ENCODE measurements at places on chromosomes 16 and 17. TPM values are rescaled to one million over a fixed set of nuclear protein-coding genes. Genes with fewer than 3 reads are reported as not detected.

GRCh38 chr16:50407351-50407750 is 38.6 kb upstream of the BRD7 start:
- no peaks in the 10 kb centered on the region for H3K4me1 ChIP-seq
- DNase-seq: peak; percentile 18
- H3K27me3 ChIP-seq: no peaks in the 10 kb centered on the region
- no peak overlapping the region for H3K27ac ChIP-seq
- H3K36me3 ChIP-seq: no peaks in the 10 kb centered on the region
- H3K4me3 ChIP-seq: no peak overlapping the region

DNA sequence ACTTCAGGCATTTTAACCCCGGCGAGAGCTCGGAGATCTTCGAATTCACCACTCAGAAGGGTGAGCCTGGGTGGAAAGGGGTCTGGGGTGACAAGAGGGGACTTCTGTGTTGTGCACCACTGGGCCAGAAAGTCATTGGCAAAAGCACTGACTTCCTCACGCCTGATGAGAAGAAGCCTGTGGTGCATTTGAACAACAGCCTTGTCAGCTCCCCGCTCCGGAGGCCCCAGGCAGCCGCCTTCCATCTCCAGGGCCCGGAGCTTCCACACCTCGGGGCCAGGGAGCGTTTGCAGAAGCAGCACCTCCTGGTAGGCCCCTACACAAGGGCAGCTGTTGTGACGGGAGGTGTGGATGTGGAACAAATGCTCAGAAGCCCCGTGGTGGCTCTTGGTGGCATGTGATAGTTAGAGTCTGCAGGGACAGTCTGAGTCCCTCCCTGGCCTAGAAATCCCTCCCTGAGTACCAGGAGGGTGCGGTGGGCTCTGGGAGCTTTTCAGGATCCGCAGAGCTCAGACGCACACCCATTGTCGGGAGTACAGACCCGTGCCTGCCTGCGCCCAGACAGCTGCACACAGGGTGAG is 9.7 kb downstream of the CACNG1 start:
- H3K36me3 ChIP-seq: peaks cover 31% of the 10 kb centered on the region
- H3K27ac ChIP-seq: peak overlapping the region; percentile 25
- no peaks in the 10 kb centered on the region for H3K27me3 ChIP-seq
- H3K4me3 ChIP-seq: no peak overlapping the region
- H3K4me1 ChIP-seq: peaks cover 70% of the 10 kb centered on the region

DNA sequence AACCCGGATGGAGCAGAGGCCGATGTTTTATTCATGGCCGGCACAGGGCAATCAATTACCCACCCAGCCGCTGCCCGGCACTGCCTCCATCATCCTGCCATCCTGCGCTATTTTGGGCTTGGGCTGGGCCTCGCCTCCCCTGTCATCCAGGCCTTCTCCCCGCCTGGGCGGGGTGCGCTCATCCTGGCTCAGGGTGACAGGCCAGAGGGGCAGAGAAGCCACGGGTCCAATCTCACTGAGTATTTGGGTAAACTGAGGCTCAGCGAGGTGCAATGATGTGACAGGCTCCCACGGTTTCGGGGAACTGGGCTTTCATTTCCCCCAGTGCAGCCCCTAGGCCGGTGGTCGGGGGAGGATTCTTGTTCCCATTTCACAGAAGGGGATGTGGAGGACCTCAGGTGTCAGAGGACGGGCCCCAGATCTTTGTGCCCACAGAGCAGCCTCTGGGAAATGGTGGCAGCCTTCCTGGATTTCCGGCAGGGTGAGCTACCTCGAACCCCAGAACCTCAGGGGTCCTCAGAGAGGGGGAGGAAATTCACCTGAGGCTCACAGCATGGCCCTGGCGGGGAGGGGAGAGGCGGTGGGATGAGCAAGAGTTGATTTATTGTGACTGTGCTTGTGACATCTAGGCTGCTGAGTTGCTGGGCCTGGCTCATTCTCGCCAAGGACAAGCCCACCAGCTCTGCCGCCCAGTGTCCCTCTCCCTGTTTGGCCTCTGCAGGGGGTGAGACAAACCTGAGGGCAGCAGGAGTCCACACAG is 23.8 kb upstream of the KCNJ12 start:
- H3K4me1 ChIP-seq: peaks cover 4% of the 10 kb centered on the region
- H3K36me3 ChIP-seq: no peaks in the 10 kb centered on the region
- DNase-seq: no peak
- H3K4me3 ChIP-seq: no peak overlapping the region

The GPRC5C gene
- 56.0 TPM for total RNA-seq
